ENCODE measurements at places on chromosomes 4 and X. TPM values are rescaled to one million over a fixed set of nuclear protein-coding genes. Genes with fewer than 3 reads are reported as not detected.

TBC1D19 gene
- 7.3 TPM for total RNA-seq

SMR3B gene
- not detected for total RNA-seq

GAB1 gene
- 15.7 TPM for total RNA-seq

HTN3 gene
- total RNA-seq = not detected

CXCL10 gene
- not detected for total RNA-seq

TLR3 gene
- total RNA-seq = 0.60 TPM

CTAG1B gene
- total RNA-seq = not detected

STK32B gene
- total RNA-seq = 20.8 TPM

EXOC1L gene
- not detected for total RNA-seq

TMPRSS11B gene
- total RNA-seq = not detected

ARHGEF38 gene
- total RNA-seq = not detected

CLCN4 gene
- total RNA-seq = 4.9 TPM

PABPC1L2A gene
- not detected for total RNA-seq

TCEAL3 gene
- 7.7 TPM for total RNA-seq

RAB41 gene
- total RNA-seq = not detected

EREG gene
- under 0.01 TPM for total RNA-seq

MGAT4D gene
- not detected for total RNA-seq

RTL3 gene
- total RNA-seq = not detected

THAP9 gene
- 8.0 TPM for total RNA-seq

PCDH10 gene
- 0.09 TPM for total RNA-seq

CT55 gene
- not detected for total RNA-seq

CABS1 gene
- total RNA-seq = not detected

CLIC2 gene
- total RNA-seq = 11.3 TPM

RBM10 gene
- 44.3 TPM for total RNA-seq

HPGD gene
- not detected for total RNA-seq

PDGFC gene
- total RNA-seq = 21.5 TPM

LIMCH1 gene
- total RNA-seq = 29.8 TPM

WDR17 gene
- total RNA-seq = 0.09 TPM

PPP2R3B gene
- 17.6 TPM for total RNA-seq

ERAS gene
- not detected for total RNA-seq

FOXR2 gene
- not detected for total RNA-seq

SLC30A9 gene
- total RNA-seq = 48.5 TPM

POLR2B gene
- 106 TPM for total RNA-seq

NSG1 gene
- total RNA-seq = under 0.01 TPM

GAGE1 gene
- not detected for total RNA-seq

COX7B2 gene
- not detected for total RNA-seq

CT45A1 gene
- not detected for total RNA-seq
